ENCODE measurements at places on chromosomes 5 and 9.

DNA sequence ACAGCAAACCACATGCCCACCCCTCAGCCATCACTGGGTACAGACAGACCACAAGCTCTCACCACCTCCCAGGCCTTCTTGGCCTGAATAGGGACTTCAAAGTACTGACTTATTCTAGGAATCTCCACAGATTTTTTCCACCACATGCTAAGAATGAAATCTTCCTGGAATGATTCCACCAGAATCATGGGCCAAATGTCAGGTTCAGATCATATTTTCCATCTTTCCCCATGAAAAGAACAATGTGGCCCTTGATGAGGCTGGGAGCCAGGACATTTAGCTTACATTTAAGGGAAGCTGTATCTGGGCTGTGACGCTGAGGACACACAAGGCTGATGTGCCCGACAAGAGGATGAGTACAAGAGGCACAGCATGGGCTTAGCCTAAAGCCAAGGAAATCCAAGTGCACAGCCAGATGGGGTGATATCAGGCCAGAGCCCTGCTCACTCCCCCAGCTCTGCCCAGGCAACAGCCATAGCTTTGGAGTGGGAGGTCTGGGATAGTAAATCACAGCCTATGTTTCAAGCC is 28.1 kb downstream of the ACSL6 start:
- DNase-seq, result no peak

- DNase-seq, result no peak
Observed at GRCh38 chr5:170353011-170353761, 36.0 kb downstream of the KCNMB1 start.

- DNase-seq, result no peak
Observed at GRCh38 chr9:134882204-134882785, 1.7 kb downstream of the FCN2 start.

- no peak for DNase-seq
Observed at GRCh38 chr5:123916345-123917121, 404.6 kb downstream of the CSNK1G3 start.

DNA sequence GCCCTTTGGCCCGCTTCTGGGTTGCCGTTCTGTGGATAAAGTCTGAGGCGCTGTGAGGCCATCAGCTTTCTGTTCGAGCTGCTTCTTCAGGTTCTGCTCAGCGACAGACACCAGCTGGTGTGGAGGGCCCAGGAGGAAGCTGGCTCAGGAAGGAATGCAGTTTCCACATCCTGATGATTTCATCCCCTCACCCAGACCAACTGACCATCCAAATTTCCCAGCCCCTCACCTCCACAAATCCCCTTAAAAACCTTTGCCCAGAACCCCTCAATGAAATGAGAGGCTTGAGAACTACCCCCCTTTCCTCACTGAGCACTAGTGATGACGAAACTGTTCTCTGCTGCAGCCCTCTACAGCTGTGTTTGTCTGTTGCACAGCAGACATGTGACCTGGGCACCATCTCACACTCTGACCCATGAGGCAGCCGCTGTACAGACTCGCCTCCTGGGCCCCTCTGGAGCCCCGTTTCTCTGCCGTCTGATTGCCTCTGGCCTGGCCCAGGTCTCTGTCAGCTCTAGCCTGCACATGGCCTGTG is 45.4 kb downstream of the SPATA31C2 start:
- no peak for DNase-seq

- no peak for DNase-seq
Observed at GRCh38 chr9:131997779-131998178, 81.9 kb downstream of the MED27 start.

GRCh38 chr9:87089929-87090328 is 142.6 kb upstream of the GAS1 start:
- DNase-seq, result no peak

- no peak for DNase-seq
Observed at GRCh38 chr9:91033797-91034196, 232.2 kb downstream of the SYK start.
